SHP77 treated with DMSO at 0.1 percent for 48 hours (cell line): ENCODE measurements at places on chromosomes 1 and 21.
A peak's percentile ranks its signal among the peaks of the same experiment; 100 is the strongest.

GRCh38 chr1:218412171-218412570 lies 67.0 kb downstream of the TGFB2 start:
- no peak for DNase-seq

DNA sequence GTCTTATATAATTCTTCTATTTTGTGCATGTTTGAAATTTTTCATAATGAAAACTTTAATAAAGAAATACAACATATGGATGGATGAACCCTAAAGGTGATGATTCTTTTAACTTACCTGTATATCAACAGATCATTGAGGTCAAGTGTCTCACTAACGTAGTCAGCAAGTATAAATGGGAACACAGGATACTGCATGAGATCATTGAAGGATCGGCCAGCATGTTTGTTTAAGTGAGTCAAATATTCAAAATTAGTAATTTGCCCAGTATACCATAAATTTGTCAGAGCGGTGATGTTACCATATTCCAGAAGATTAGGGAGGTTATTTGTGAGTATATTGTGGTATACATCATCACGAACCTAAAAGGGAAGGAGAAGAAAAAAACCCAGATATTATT lies 71.0 kb upstream of the GNG4 start:
- no peak for DNase-seq

GRCh38 chr1:206672011-206672688 lies 12.6 kb upstream of the MAPKAPK2 start:
- no peak for DNase-seq

GRCh38 chr1:169105087-169105433 lies 1.4 kb upstream of the ATP1B1 start:
- DNase-seq: no peak

DNA sequence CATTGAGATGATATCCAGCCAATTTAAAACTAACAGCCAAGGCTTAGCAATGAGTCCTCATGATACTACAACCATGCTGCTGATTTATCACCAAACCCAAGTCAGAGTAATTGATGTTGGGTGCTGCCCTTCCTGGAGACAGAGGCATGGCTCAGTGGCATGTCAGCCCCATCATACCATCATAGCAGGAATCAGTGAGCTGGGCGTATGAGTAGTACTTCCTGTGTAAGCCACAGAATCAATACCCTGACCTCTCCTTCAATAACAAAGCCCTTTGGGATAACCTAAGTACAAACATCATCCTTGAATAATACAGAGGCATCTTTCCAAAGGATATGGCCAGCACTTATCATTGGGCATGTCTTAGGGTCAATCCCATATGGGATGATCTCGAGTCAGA lies 3.0 kb upstream of the LCE1E start:
- no peak for DNase-seq

GRCh38 chr1:206933333-206933945 lies 11.7 kb upstream of the FCMR start:
- DNase-seq: no peak

DNA sequence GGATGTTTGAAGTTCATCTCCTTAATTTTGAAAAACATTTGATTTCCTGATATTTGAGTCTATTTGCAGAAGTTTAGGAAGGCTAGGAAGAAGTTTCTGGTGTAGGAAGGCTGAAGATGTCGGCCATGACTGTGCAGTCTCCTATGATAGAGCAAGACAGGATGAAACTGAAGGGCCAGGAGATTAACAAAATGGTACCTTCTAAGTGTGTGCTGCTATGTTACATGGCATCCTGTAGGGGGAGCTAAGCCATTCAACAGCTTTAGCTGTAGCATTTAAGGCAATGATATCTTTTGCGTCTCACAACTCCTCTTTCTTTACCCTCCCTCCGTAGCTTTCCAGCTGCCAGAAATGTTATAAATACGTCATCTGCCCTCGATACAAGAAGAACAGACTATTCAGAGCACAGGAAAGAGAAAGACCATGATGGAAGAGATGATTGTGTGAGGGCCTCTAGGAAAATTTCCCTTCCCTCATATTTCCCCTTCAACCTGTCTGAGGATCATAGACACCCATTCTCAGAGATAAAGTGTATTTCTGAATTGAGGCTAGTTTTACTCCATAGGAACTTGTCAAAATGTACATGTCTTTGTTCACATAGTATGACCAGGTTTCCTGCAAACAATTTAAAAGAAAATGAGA lies 61.1 kb downstream of the XCL1 start:
- peak; percentile 21 for DNase-seq

DNA sequence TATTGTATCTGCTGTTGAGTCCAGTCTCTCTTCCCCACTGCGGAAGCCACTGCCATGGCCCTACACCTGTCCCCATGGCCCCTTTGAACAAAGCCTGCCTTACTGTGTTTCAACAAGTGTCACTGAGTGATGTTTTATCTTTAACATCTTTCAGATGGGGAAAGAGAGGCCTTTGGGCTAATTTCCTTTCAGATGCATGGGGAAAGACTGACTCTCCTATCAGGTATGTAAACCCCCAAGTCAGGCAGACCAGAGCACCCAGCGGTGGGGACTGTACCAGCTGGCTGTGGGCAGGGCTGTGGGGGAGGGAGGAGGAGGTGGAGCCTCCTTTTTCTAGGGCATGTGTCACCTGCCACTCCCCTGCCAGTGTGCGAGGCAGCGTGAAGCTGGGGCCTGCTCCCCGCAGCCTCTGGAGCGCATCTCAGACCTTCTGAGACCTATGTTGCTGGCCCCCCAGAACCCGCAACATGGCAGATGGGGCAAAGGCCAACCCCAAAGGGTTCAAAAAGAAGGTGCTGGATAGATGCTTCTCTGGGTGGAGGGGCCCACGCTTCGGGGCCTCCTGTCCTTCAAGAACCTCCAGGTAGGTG lies at the start of gene PLA2G2F:
Gene PLA2G2F (plus strand): TSS at position 363 of the 590 bp plus-strand sequence. CDS start 105 bp downstream, at position 468.
- no peak for DNase-seq

DNA sequence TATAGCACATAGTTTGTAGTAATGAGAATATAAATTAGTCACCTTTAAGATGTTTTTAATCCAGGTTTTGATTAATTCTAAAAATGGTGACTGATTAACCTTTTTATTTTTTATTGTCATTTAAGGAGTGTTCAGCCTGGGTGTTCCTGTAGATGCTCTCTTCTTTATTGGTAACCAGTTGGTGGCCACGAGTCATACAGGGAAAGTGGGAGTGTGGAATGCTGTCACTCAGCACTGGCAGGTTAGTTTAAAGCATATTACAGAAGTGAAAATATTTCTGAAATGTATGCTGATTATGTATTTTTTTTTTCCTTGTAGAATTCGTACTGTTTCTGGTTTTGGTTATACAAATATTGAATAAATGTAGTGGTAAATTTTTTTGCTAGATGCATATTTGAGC lies 28.1 kb downstream of the KCTD3 start:
- DNase-seq: no peak

GRCh38 chr1:23593042-23593521 lies 33.8 kb upstream of the ID3 start:
- DNase-seq: no peak

- no peak for DNase-seq
Measured at GRCh38 chr1:17795836-17796645, 40.9 kb downstream of the ACTL8 start.

- no peak for DNase-seq
Measured at GRCh38 chr1:184705271-184705670, 49.4 kb downstream of the EDEM3 start.

DNA sequence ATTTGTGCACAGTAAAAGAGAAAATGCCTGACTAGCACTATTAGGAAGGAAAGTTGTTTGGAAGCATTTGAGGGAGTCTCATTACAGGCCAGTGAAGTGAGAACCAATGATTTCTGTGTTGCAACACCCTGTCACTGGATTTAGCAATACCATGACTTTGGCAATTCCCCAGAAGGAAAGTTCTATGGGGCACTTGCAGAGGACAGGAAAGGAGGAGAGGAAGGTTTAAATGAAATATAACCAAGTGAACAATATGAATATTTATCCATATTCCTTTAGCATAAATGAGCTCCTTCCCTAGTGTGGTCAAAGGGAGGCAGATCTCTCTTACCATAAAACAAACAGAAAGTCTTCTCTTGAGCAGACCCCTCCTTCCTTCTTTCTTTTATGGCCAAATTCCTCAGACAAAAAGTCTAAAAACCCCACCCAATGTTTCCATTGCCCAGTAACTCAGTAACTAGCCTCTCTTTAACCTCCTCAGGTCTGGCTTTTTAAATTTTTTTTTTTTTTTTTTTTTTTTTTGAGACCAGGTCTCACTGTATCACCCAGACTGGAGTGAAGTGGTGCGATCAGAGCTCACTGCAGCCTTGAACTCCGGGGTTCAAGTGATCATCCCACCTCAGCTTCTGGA lies 5.5 kb downstream of the TLR5 start:
- no peak for DNase-seq

DNA sequence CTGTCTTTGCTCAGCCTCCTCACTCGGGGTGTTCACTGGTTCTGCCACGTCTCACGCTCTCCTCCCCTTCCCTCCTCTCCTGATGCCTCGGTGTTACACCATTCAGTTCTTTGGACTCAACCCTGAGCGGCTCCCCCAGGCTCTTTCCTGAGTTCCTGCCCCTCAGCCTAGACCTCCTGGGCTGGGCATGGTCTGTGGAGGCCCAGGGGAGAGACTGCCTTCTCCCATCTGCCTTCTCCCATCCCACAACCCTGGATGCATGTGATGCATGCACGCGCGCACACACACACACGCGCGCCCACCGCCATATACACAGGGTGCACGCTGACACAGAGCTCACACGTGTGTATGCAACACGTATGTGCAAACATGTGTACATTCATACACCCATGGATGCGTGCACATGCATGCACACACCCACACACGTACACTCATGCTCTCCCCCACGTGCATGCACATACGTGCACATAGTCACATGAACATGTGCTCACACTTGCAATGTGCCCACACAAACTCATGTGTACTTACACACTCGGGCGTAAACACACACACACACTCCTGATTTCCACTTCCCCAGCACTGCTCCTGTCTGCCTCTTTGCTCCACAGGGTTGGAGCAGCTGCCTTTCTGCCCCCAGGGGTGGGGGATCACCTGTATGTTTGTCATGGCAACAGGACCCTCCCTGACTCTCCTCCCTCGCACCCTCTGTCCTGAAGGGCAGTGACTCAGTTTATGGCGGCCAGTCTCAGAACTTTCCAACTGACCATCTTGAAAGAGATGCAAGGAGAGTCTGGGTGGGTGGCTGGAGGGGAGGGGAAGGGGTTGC lies 59.0 kb downstream of the HUNK start:
- DNase-seq: no peak

- DNase-seq: no peak
Measured at GRCh38 chr1:234398849-234399381, 25.7 kb downstream of the COA6 start.

GRCh38 chr1:232574889-232575762 lies 54.8 kb downstream of the SIPA1L2 start:
- DNase-seq: no peak

GRCh38 chr1:97277891-97278654 lies 556.5 kb downstream of the PTBP2 start:
- no peak for DNase-seq

GRCh38 chr1:1989789-1990188 lies 13.8 kb downstream of the CFAP74 start:
- no peak for DNase-seq

DNA sequence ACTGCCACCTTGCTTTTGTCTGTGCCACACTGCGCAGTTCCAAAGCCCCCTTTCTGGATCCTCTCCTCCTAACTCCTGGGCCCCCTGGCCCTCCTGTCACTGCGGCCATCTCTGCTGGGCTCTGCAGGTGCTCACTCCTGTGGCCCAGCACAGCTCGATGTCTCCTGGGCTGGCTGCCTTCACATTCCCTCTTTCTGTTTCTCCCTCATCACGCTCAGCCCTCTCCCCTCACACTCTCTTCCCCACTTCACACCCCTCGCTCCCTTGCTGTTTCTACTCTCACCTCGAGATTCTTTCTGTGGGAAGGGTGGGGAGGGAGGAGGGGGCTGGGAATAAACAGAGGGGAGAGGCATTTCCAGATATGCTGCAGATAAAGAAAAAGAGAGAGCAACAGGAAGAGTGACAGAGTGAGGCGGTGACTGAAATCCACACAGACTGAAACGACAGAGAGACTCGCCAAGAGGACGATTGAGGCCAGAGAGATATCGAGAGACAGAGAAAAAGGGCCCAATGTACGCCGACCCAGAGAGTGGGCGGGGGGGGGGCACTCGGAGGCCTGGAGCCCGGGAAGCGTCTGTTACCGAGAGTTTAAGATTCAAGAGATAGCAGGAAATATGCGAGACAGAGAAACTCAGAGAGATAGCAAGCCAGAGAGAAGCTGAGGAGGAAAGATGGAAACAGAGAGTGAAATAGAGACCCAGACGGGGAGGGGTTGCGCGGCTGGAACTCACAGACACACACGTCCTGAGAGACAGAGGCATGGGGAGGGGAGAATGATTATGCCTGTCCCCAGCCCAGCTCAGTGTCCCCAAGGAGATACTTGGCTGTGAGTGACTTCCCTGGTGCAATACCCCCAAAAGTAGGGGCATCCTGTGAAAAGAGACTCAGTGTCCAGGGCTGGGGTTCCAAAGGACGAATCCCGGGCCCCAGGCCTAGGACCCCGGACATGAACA lies 666 bp downstream of the CSF3R start:
- no peak for DNase-seq

GRCh38 chr1:31977385-31978131 lies 36.1 kb upstream of the KHDRBS1 start:
- no peak for DNase-seq

- DNase-seq: no peak
Measured at GRCh38 chr1:113980110-113980509, 836 bp downstream of the OLFML3 start.

GRCh38 chr1:243991650-243992049 lies 59.4 kb upstream of the ZBTB18 start:
- no peak for DNase-seq

- DNase-seq: no peak
Measured at GRCh38 chr1:204161609-204162493, 4.3 kb downstream of the REN start.

- DNase-seq: no peak
Measured at GRCh38 chr21:39934895-39935294, 67.7 kb downstream of the PCP4 start.

GRCh38 chr1:198492872-198493271 lies 47.6 kb downstream of the ATP6V1G3 start:
- no peak for DNase-seq

DNA sequence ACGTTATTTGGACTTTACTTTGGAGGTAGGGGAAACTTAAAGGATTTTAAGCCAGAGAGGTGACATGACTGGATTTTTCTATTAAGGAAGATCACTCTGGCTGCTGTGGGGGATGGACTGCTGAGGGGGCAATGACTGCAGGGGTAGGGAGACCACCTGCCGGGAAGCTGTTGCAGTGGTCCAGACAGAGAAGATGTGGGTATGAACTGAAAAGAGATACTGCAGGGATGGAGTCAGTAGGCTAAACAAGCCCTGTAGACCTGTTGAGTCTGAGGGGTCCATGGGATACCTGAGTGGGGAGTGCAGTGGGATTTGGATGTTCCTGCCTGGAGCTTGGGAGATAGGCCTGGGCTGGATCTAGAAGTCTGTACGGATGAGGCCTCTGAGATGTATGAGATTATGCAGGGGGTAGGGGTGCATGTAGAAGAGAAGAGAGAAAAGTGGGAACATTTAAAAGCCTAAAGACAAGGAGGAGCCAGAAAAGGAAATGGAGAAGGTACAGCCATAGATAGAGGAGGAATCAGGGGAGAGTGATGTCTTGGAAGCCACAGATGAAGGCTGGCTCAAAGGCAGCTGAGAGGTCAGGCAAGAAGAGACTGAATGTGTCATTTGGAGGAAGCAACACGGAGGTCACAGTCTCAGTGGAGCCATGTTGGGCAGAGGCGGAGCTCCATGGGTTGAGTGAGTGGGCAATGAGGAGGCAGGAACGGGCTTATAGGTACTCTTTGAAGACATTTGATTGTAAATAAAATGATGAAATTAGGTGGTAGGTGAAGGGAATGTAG lies 25.9 kb upstream of the KCNA2 start:
- no peak for DNase-seq

- no peak for DNase-seq
Measured at GRCh38 chr1:83571536-83571935, 427.4 kb downstream of the TTLL7 start.
